ENCODE measurements at places on chromosomes 4 and X.

- no peak for DNase-seq
Measured at GRCh38 chrX:47644557-47645091, 5.7 kb downstream of the ELK1 start.

DNA sequence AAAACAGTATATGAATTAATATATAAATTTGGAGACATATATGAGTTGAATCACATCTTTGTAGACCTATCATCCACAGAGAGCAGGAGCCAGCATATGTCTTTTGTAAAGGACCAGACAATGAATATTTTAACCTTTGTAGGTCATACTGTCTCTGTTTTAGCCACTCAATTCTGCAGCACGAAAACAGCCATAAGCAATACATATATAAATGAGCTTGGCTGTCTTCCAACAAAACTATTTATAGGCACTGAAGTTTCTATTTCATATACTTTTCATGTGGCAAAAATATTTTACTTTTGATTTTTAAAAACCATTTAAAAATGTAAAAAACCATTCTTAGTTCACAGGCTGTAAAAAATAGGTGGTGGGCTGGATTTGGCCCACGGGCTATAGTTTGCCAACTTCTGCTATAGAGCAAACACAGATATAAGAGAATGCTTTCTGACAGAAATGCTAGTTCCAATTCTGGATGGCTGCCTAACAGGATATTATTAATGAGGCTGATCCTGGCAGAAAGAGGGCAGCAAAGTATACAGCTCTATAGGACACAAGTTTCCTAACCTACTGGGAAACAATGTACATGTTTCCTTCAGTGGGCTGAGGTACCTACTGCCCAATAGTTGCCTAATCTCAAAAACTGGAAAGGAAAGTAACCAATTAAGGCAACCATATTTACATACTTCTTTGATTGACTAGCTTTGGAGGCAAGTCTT lies 58.1 kb upstream of the UCP1 start:
- no peak for DNase-seq

DNA sequence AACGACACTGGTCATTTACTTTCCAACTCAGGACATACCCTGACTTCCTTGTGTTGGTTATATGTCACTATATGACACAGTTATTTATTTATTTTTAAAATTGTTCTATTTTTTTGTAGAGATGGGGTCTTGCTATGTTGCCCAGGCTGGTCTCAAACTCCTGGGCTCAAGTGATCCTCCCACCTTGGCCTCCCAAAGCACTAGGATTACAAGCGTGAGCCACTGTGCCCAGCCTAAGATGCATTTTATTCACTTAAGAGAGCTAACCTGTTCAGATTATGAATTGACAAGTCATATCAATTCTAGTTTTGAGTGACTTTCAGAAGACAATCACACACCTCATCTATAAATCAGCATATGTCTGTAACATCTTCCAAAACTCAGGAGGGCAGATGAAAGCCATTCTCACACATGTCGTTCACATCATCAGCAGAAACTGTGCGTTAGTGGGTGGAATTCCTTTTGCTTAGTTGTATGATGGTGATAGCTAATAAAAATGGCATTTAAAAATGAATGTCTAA lies 9.4 kb upstream of the RHOH start:
- no peak for DNase-seq

- peak; percentile 22 for DNase-seq
Measured at GRCh38 chr4:123649645-123650391, 253.2 kb downstream of the SPRY1 start.

DNA sequence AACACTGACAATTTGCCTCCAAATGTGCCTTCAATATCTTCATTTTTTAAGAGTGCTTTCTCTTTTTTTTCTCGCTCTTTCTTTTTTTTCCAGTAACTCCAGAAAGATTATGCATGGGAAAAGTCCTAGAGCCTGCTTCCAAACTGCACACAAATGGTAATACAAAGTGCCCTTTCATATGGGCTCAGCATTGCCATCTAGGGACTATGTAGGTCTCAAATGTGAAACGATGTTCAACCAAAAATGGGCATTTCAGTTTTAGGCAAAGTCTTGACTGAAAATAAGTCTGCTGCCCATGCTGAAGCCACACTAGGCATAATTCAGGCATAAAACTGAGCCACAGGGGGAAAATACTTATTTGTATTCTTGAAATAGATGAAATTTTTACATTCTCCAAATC lies 65.6 kb downstream of the SYNPO2 start:
- DNase-seq: no peak

- DNase-seq: no peak
Measured at GRCh38 chr4:6794189-6794588, 11.7 kb downstream of the KIAA0232 start.

DNA sequence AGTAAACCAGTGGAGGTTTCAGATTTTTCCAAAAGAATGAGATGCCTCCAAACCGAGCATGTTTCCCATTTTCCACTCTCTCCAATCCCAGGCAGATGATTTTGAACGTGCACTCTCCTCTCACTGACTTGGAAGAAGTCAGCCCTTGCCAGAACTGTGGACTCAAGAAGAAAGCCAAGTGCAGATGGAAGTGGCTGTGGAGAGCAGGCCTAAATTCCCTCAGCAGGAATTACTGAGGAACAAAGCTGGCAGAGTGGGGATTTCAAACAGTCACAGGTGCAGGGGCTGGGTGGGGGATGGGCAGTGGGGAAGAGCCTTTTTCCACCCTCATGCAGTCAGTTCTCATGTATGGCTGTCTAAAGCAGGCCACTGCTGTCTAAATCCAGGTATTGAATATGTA lies 83.5 kb upstream of the PLAC1 start:
- no peak for DNase-seq
